Adipocyte (in vitro differentiated cells): ENCODE measurements at places on chromosomes 16 and 17.

DNA sequence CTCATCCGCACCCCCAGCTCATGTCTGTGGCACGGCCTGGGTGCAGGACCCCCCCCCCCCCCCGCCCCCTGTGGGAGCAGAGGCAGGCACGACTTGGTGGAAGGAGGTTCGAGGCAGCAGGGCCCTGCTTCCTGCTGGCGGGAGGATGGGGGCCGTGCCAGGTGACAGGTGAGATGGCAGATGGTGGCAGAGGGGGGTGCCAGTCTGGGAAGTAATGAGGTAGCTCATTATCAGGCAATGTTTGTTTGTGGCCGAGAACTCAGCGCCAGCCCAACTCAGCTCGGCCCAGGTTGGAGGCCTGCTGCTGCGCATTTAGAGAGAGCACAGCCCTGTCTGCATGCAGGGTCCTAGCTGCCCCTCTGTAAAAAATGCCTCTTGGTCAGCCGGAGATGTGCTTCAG is 40.1 kb upstream of the JPH3 start:
- no peak for DNase-seq

DNA sequence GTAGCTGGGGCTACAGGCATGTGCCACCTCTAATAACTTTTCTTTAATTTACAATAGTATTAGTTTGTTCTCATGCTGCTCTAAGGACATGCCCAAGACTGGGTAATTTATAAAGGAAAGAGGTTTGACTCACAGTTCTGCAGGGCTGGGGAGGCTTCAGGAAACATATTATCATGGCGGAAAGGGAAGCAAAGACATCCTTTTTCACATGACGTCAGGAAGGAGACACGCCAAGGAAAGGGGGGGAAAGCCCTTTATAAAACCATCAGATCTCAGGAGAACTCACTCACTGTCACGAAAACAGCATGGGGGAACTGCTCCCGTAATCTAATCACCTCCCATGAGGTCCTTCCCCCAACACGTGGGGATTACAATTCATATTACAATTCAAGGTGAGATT is 18.3 kb downstream of the IL4R start:
- DNase-seq, result no peak

GRCh38 chr17:42183741-42184711 is 1.2 kb downstream of the HCRT start:
- peak; percentile 78 for DNase-seq

DNA sequence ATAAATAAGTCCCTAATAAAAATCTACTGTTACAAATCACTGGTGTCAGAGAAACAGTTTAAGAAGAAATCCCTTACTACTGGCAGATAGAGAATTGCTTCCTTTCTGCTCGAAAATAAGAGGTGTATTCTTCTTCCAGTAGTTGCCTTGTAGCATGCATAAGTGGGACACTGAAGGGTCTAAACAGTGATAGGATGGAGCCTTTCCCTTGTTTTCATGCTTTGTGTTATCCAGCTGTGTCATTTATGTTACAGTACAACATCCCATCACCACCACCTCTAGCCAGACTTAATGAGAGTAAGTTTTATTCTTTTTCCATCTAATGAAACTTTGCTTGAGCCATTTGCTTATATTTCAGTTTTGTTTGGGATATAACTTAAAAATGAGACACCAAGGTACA is 54.3 kb downstream of the NLK start:
- no peak for DNase-seq

DNA sequence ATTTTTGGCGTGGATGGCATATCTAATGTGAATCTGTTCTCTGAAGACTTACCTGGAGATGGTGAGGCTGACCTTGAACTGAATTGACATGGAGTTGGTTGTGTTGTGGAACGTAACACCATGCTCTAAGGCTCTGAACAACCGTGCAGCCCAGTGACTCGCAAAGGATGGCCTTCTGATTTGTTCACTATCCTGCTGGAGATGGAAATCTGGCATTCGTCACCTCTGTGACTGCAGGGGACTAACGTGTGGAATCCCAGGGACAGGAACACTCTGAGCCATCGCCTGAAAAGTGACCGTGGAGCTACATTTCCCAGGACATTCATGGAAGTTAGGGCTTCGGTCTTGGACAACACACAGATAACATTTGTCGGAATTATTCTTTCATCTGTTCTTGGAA is 61.1 kb downstream of the BANP start:
- no peak for DNase-seq

DNA sequence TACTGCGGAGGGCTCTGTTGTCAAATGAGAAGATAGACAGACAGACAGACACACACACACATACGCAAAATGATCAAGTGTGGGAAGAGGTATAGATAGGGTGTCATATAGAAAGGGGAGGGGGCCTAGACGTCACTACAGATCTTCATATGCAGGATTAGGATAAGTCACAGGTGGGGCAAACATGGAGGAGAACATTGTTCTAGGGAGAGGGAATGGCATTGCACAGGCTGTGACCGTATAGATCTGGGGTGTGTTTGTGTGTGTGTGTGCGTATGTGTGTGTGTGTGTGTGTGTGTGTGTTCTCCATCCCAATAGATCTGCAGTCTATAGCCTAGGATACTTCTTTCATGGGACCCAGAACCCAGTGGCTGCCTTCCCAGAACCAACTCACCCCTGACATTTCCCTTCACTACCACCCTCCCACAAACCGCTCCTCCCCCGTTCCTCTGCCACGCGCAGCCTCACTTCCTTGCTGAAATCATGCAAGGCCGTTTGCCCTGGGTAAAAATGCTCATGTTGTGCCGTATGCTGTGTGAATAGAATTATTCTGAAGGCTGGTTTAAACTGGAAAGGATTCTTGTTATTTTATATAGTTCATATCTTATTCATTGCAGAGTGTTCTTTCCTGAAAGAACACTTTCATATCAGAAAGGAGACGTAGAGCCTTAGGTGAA is 50.5 kb upstream of the CCL1 start:
- no peak for DNase-seq

DNA sequence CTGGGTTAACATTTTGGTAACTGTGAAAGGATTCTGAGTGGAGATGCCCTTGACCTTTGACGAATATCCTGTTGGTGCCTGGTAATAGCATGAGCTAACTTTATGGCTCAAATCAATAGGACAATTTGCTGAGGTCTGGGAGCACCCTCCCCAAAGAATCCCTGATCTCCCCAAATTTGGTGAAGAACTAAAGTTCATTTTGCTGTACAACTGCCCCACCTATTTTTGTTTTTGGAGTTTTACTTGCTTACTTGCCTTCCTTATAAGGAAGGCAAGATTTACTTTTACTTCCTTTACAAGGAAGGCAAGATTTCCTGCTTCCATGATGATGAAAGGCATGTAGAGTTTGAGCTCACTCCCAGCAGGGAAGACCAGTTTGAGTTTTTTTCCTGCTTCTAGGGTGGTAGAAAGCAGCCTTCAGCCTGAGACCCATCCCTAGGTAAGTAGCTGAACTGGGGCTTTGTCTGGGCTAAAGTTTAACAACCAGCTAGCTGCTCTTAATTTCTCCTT is 2.8 kb downstream of the KRTAP4-9 start:
- DNase-seq, result no peak

DNA sequence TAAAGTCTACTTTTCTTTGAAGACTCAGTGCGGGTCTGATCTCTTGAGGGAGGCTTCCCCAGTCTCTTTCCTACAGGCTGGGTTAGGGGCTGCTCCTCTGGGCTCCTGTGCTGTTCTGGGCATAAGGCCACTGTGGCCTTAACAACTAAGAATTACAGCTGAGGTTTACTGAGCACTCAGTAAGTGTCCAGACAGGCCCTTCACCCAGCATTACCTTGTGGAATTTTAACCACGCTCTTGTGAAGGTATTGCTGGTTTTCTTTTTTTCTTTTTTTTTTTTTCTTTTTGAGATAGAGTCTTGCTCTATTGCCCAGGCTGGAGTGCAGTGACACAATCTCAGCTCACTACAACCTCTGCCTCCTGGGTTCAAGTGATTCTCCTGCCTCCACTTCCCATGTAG is 3.6 kb upstream of the CA4 start:
- no peak for DNase-seq

DNA sequence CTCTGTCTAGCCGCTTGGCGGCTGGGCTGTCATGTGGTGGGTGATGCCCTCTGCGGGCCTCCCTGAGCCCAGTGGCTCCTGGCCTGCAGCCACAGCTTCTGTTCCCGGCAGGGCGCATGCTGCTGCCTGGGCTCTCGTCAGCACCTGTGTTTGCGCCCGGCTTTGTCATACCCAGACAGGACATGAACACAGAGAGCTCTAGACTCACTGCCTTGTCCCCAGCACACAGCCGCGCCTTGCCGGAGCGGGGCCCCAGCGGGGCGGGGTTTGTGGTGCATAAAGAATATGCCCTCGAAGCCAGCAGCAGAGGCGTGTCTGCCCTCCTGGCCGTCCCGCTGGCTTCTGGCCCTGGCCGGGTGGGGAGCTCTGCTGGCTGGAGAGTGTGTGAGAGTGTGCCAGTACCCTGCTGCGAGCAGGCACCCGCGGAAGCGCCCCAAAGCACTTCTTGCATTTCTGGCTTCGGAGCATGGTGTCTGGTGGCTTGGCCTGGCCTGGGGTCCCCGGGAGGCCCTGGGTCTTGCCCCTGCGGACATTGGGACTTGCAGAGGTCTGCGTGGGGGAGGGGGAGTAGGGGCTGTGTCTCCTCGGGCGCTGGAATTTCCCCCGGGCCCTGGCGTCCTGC is 14.4 kb downstream of the ASPSCR1 start:
- DNase-seq, result peak; percentile 82

- DNase-seq, result peak; percentile 25
These were observed 6.2 kb downstream of the MT2A start for GRCh38 chr16:56614549-56614991.

- peak; percentile 96 for DNase-seq
These were observed at the start of gene TMEM106A for GRCh38 chr17:43211480-43212402. Gene TMEM106A (plus strand): TSS chr17:43211875. CDS start chr17:43213042, 1,167 bp downstream.

- DNase-seq, result no peak
These were observed 403 bp downstream of the TEPSIN start for GRCh38 chr17:81238490-81238814.

DNA sequence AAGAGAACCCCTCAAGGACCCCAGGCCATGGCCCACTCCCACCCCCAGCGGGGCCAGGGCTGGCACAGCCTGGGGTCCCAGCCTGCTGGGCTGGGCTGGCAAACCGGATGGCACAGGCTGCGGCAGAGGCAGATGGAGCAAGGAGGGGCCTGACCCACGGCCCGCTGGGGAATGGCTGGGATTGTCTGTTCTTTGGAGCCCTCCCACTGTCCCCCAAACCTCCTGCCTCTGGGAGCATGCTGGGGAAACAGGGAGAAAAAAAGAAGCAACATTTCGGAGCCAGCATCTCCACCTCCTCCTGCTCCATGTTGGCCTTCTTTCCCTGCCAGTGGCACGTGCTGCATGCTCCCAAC is 37.1 kb upstream of the LHX1 start:
- no peak for DNase-seq

DNA sequence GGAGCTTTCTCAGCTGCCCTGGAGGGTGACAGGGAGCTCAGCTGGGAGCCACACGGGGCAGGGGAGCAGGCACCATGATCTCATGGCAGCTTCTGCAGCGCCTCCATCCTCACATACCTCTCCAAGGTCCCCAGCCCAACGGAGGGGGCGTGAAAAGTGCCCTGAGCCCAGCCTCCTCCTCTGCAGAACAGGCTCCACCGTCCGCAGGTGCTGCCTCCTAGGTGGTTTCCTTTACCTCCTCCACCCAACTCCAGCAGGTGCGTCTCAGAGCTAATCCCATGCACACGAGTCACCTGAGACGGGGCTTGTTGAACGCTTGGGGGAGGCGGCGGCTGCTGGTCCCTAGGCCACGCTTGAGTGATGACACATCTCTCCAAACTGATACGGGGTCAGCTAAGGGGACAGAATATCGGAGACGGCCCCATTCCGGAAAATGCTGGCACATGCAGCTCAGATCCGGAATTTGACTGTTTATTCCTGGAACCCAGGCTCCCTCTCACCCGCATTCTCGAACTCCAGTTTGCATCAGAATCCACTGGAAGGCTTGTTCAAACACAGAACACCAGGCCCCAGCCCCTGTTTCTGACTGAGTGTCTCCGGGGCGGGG is 387 bp upstream of the SLC38A8 start:
- DNase-seq, result no peak

GRCh38 chr17:68599091-68599490 is 2.1 kb downstream of the FAM20A start:
- no peak for DNase-seq

DNA sequence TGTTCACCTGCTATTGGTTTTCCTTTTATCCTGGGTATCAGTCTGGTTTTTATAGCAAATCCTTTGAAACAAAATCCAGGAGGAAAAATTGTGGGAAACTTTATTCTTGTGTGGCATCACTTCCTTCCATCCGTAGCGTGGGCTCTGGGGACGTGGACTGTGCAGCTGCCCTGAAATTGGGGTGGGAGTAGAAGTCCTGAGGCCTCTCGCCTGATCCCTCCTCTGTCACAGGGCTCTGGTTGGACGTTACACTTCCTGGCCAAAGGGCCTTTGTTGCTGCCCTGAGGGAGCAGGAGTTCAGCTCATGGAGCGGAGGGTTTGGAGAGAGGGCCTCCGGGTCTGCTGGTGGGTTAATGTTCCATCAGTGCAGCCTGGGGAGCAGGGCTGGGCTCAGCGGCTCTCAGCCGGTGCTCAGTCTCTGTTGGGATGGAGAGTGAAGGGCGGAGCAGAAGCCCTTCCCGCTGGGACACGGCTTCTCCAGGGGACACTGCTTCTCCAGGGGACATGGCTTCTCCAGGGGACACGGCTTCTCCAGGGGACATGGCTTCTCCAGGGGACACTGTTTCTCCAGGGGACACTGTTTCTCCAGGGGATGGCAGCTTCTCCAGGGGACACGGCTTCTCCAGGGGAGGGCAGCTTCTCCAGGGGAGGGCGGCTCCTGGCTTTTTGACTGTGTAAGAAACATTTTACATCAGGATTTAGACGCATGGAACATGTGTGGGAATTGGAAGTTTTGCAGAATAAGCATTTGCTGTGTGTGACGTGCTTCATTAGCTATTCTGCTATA is 15.2 kb upstream of the RPL13 start:
- no peak for DNase-seq

DNA sequence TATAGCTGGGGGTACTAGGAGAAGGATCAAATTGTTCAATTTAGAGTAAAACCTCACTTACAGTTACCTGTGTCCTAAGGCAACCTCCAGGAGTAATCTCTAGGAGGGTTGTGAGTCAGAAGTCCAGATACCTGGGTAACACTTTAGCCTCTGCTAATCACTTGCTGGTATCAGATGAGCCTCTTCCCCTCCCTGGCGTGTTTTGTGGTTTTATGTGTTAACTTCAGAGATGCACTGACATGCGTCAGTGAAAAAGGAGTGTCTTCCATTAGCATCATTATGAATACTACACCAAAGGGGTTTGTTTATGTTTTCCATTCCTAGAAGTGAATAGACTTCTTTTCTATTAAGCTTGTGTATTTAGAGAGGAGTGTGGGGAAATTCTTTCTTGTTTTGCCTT is 208.2 kb downstream of the FTO start:
- no peak for DNase-seq

DNA sequence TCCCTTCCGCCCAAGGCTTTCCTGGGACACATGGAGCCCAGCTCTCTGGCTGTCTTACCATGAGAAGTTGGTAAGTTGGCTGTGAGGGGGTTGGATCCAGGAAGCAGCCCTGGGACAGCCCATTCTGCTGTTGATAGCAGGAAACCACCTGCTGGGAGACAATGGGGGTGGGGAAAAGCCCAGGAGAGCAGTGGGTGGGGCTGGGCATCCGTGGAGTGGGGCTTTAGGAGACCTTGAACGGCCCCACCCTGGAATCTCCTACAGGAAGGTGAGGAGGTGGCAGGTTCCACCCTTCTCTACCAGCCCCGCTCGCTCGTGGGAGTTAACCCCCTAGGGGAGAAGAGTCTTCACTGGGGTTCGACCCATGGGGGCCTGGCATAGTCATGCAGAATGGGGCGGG is 5.8 kb downstream of the TMEM92 start:
- no peak for DNase-seq
